ENCODE measurements at places on chromosomes 7 and 10.
A peak's percentile ranks its signal among the peaks of the same experiment; 100 is the strongest.

DNA sequence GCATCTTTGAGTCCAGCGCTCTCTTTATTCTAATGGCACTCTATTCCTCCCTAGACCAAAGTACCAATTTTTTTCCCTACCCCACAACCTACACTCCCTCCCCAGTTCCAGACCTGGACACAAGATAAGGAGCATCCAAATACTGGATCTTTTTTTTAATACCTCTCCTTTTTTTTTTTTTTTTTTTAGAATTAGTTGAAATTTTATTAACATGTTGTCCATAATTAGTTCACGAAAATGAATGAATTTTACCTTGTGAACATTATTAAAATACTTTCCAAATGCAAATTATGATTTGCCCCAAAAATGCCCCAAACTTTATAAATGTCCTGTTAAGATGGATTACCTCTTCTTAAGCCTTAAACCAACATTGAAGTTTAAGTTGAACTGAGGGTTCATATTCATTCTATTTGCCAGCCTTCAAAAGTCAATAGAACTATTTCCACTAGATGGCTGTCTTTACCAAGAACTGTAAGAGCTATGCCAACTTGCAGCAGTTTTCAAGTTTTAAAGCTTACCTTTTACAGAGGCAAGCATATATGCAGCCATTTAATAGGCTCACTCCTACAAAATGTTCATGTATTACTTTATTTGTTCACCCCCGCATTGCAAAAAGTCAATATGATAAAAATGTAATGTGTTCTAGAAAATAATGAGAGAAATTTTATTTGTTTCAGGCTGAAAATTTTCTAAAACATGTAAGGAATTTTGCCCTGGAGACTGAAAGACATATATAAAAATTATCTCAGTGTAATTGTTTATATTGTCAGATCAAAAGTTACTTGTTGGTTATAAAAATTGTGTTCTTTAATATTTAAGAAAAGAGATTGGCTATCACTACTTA lies 39.7 kb upstream of the TNKS2 start:
- DNase-seq: peak; percentile 59

- no peak for DNase-seq
These were observed 56.0 kb downstream of the SORBS1 start for GRCh38 chr10:95505084-95505610.

DNA sequence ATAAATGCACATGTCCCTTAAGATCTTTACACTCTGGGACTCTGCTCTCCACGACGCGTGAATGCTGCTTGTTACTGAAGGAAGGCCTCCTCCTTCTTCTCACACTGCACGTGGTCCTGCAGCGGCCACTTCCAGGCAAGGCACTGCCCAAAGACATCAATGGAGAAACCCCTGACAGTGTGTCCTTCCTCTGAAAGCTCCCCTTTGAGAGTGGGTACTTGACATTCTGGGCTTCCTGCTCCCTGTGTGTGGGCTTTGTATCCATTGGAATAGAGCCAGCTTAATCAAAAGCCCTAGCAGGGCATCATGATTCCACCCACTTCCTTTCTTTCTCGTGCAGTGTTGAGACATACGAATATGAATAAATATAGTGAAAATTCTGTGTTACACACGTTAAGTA lies 69.7 kb upstream of the STK17A start:
- peak; percentile 73 for DNase-seq

DNA sequence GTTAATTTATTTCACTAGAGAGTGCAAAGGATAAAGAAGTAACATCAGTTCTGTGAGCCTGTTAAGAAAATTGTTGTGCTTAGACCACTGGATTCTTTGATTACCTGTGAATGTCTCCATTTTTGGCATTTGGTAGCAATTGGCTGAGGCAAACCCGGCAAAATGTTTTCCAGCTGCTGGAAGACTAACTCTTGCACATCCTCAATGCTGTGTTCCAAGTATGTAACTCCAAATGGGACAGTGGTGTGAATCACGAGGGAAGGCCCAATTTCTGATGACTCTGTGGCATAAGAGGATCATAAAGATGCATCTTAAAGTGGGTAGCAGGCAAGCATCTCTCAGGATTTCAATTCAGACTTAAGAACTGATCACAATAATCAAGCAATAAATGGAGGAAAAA lies 268.8 kb downstream of the RNLS start:
- no peak for DNase-seq

GRCh38 chr7:74242122-74242443 lies 12.1 kb downstream of the RFC2 start:
- DNase-seq: no peak

GRCh38 chr10:78974617-78975317 lies 94.0 kb upstream of the ZMIZ1 start:
- peak; percentile 69 for DNase-seq

DNA sequence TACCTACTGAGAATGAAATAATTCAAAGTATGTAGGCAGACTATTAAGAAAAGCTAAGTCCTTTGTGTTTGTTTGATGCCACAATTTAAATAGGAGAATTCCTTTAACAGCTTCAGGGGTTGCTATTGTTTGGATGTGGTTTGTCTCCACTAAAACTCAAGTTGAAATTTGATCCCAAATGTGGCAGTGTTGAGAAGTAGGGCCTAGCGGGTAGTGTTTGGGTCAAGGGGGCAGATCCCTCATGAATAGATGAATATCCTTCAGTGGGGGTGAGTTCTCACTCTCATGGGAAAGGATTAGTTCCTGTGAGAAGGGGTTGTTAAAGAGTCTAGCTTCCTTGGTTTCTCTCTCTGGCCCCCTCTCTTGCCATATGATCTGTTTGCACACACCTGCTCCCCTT lies 97.0 kb downstream of the HGF start:
- no peak for DNase-seq

GRCh38 chr10:128633864-128634540 lies 507.8 kb upstream of the MKI67 start:
- DNase-seq: no peak

GRCh38 chr7:15007507-15007906 lies 105.0 kb upstream of the DGKB start:
- DNase-seq: no peak

- DNase-seq: no peak
These were observed 111.0 kb downstream of the TCF7L2 start for GRCh38 chr10:113061054-113061430.

- DNase-seq: no peak
These were observed 336.3 kb downstream of the KCNMA1 start for GRCh38 chr10:77301305-77301730.

GRCh38 chr10:17003651-17004286 lies 125.8 kb downstream of the CUBN start:
- DNase-seq: no peak

DNA sequence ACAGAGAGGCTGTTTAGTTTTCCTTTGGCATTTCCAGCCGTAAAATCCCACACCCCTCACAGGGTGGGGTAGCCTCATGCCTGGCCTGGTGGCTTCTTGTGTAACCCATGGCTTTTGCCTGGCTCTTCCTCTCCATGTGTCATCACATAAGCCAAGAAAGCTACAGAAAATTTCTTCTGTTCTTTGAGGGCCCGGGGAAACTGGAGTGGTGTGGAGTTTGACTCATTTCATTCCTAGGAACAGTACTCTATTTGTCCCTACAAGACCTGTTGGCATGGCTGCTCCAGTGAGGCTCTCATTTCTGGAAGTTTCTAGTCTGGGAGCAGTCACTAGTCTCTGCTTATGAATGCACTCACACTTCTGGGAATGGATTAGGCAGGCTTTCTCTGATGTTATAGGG lies 523.9 kb downstream of the SUGCT start:
- DNase-seq: no peak

GRCh38 chr10:6067457-6067856 lies 5.3 kb upstream of the IL2RA start:
- no peak for DNase-seq

GRCh38 chr10:33331379-33331694 lies 3.1 kb downstream of the NRP1 start:
- no peak for DNase-seq

GRCh38 chr10:10093021-10093420 lies 924.7 kb upstream of the CELF2 start:
- DNase-seq: no peak

- no peak for DNase-seq
These were observed 425.3 kb downstream of the PARD3 start for GRCh38 chr10:34389801-34390200.

GRCh38 chr10:16441173-16441840 lies 4.5 kb downstream of the PTER start:
- no peak for DNase-seq

GRCh38 chr7:44292876-44293560 lies 32.4 kb downstream of the CAMK2B start:
- peak; percentile 1 for DNase-seq

DNA sequence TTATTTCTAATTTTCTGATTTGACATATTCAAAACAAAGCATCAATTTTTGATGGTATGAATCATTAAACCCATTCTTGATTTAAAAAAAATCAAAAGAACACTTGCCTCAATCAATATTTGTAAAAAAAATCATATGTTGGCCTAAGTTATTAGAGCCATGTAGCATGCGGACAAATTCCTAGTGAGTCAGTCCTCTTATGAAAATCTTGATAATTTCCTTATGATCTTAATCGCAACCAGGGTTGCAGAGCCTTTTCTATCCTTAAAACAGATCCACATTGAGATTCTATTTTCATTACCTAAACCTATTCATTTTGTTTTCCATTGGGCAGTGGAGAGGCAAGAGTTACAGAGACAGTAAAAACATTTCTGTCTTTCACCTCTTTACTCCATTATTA lies 203.2 kb downstream of the ARL4A start:
- no peak for DNase-seq

- DNase-seq: no peak
These were observed 211.7 kb upstream of the MKI67 start for GRCh38 chr10:128337860-128338378.
